ENCODE measurements at places on chromosomes 6 and 20.

DNA sequence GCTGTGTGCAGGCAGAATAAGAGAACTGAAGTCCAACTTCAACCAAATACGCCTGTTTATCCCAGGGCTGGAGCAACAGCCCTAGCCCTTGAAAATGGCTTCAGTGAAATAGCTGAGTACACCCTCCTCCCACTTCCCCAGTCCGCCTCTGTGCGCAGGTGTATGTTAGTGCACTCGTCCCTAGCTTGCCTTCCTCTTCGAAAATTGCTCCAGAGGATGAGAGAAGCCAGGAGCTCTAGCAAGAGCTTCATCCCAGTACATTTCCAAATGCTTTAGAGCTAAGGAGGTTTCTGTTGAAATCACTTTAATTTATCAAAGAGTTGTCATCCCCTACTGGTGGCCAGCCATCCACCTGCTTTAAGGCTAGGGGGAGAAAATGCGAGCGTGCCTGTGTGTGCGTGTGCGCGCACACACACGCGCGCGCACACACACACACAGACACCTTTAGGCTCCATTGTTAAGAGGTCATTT, 5.4 kb upstream of the POU3F2 start:
- no peak for DNase-seq

GRCh38 chr6:52125139-52125538, 37.7 kb upstream of the PKHD1 start:
- no peak for DNase-seq

- DNase-seq = no peak
Observed at GRCh38 chr6:147057705-147058342, 146.4 kb upstream of the STXBP5 start.

DNA sequence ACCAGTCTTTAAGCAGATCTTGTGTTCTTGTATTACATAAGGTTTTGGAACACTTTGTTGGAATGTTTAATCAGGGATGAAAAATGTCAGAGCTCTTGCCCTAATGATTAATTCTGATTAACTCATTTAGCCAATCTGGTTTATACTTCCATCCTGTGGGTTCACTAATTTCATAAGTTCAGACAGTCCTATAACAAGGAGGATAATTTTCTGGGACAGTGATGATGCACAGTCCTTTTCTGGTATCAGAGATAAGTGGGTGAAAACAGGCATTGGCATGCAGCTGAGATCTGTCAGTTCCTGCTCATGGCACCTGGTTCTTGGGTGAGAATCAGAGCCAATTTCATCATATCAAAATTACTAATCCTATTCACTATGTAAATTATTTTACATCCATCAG, 125.0 kb upstream of the LAMA2 start:
- no peak for DNase-seq

GRCh38 chr20:50308513-50309279, 118.1 kb downstream of the CEBPB start:
- no peak for DNase-seq

DNA sequence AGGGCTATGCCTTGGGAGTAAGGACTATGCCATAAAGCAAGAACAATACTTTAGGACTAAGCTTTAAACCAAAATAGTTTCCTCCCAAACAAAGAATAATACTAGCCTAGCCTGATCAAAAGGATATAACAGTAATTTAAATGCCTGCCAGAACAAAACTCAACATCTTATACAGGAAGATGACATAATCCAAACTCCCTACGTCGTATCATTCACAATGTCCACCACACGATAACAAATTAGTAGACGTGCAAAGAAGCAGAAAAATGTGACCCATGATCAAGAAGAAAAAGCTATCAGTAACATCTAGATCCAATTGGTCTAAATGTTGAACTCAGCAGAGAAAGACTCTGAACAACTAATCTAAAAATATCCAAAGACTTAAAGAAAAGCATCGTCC, 65.8 kb downstream of the RSPH3 start:
- no peak for DNase-seq

DNA sequence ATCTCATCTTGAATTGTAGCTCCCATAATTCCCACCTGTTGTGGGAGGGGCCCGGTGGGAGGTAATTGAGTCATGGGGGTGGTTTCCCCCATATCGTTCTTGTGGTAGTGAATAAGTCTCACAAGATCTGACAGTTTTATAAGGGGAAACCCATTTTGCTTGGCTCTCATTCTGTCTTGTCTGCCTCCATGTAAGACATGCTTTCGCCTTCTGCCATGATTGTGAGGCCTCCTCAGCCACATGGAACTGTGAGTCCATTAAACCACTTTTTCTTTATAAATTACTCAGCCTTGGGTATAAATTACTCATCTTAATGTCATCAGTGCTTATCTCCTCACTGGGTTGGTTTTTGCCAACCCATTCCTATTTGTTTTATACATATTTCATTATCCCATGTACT, 142.0 kb upstream of the GMDS start:
- peak; percentile 21 for DNase-seq

DNA sequence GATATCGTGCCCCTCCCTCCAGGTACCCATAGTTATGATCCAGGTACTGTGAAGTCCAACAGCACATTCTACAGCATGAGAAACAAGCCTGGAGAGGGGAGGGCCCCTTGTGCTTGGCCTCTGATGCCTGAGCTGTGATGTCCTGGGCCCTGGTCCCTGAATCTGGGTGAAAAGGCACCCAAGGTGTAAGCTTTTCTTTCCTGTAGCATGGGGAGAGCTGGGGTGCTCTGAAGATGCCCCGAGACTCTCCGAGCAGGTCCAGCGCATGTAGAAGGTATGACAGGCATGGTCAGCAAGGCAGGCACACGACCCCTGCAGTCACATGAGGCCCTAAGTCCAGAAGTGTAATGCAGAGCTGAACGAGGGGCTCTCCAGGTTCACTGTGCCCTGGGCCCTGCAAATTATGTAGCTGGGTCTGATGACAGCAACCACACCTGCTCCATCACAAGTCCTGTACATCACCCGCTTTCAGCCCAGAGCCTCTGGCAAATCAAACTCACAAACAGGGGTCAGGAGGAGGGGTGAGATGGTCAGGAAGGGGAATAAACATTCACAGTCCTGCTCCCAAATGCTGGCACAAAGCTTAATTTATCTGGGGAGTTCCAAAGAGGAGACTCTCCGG, 1.8 kb upstream of the CTSZ start:
- DNase-seq = no peak

GRCh38 chr6:28551891-28552666, 26.4 kb downstream of the GPX5 start:
- DNase-seq = no peak

DNA sequence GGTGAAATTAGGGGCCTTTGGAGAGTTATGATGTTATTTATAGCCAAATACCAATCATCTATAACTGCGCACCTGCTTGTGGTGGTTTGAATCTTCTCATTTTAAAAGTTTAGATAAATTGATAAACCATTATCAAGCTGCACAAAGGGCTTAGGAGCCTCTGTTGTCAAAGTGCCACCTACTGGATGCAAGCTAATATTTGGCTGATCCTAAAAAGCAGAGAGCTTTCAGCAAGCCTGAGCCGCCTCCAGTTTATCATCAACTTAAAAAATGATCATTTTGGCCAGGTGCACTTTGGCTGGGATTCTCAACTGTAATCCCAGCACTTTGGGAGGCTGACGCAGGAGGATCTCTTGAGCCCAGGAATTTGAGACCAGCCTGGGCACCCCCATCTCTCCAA, 58.5 kb upstream of the ATXN1 start:
- DNase-seq = no peak

DNA sequence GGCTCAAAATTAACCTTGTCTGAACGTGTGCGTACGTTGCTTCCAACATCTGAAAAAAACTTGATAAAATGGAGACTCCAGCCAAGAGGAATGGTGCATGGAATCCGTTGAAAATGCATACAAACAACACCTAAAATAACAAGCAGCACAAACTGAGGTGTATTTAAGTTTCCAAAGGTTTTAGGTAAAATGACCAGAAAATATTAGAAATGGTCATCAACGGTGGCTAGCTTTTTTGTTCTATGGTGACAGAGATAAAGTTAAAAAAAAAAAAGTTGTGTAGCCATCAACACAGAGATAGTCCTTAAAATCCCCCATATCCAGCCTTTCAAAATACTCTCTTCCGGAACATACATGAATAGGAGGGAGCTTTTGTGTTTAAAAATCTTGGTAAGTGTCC, 651 bp upstream of the TFAP2B start:
- DNase-seq = no peak

DNA sequence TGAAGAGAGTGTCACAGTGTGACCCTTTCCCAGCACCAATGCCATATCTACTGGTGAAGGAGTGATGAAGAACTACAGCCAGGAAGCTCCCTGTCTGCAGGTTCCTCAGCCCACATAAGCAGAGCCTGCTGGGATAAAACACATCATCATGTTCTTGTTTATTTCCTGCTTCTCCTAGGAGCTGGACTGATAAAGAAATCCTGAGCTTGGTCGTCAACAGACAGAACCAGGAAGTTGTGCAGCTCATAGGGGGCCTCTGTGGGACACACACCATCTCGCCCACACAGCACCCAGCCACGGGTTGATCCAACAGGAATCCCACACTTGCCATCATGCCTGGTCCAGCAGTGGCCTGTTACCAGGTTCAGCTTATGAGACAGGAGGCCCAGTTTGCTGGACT, 2.8 kb upstream of the CSTL1 start:
- DNase-seq = no peak

DNA sequence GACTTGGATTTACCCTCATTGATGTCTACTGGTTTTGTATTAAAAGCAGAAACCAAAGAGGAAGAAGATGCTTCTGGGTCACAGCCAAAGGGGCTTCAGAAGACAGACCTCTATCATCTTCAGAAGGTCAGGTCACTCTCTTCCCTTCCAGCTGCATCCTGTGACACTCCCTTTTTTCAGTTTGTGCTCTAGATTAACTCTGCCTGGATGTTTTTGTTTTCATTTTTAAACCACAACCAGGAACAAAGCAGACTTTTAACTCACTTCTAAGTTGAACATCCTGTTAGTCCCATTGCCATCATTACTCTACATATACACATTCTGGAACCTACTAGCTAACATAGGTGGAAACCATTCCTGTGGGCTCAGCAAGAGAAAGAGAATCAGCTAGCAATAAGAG, 45.2 kb downstream of the AKIRIN2 start:
- no peak for DNase-seq

DNA sequence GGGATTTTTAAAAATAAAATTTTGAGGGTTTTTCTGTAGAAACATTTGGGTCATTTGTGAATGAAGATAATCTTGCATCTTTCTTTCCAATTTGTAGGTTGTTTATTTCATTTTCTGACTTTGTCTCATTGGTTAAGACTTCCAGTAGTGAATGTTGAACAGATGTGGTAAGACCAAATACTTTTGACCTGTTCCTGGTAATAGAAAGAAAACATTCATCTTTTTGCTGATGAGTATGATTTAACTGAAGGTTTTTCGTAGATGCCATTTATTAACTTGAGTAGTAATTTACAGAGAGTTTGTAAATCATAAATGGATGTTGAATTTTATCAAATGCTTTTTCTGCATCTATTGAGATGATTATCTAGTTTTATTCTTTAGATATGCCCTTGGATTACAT, 416.1 kb upstream of the CITED2 start:
- no peak for DNase-seq

DNA sequence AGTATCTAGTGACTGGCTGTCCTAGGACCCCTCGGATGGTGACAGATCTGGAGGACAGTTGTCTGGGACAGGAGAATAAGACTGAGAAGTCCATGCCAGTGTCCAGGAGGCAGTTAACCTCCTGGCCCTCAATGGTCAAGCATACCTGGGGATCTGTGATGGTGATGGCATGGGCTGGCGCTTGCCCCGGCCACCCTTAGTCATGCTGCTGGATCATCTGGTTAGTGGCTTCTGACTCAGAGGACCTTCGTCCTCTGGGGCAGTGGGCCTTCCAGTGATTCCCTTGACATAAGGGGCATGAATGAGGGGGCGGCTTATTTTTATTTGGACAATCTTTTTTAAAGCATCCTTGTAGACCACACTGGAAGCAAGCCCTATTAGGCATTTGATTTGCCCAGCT, 24.0 kb upstream of the SF3B5 start:
- DNase-seq = no peak

- DNase-seq = peak; percentile 65
Observed at GRCh38 chr20:25987073-25987927, 290.6 kb upstream of the ZNF337 start.
